ENCODE measurements at places on chromosomes 5 and 9. TPM values are rescaled to one million over a fixed set of nuclear protein-coding genes. Genes with fewer than 3 reads are reported as not detected.

The TMEM215 gene
- not detected for total RNA-seq

The ADAMTS2 gene
- total RNA-seq: 2.4 TPM

- peak; percentile 59 for DNase-seq
Measured at GRCh38 chr9:130041648-130042405, 1.2 kb downstream of the FNBP1 start.

- no peak for DNase-seq
Measured at GRCh38 chr9:9045572-9045971, 1246.0 kb upstream of the DMAC1 start.

The ROPN1L gene
- not detected for total RNA-seq

GRCh38 chr9:78613006-78613405 lies 316.1 kb downstream of the PSAT1 start:
- no peak for DNase-seq

- DNase-seq: no peak
Measured at GRCh38 chr9:6109571-6109970, 94.1 kb upstream of the RANBP6 start.

DNA sequence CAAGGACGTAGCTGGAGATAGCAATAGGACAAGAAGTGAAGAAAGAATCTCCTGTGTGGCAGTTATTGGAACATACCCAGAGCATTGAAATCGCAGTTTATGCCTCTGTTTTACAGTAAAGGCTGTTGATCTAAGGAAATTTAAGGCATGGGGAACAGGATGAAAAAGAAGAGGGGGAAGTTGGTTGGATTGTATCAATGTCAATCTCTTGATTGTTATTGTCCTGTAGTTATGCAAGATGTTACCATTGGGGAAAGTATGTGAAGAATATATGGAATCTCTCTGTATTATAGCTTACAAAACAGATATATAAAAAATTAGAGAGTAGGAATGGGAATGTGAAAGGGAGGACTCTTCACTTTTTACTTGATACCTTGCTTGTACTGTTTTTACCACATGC lies 195.6 kb upstream of the NREP start:
- DNase-seq: no peak

DNA sequence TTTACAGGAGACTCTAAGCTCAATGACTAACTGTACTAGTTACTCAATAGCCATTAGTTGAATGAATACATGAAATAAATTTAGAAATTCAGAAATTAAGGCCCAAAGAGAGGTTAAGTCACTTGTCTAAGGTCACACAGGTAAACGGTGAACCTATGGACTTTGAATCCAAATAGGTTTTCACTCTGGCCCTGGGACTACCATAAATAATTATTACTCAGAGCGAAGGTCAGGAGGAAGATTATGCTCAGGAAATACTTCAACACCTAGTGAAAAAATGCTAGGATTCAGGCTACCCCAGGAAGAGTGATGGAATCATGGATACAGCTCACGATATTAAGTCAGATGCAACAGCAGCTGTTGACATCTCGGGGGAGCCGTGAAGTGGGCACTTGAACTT lies 417.4 kb downstream of the GABRG2 start:
- no peak for DNase-seq

DNA sequence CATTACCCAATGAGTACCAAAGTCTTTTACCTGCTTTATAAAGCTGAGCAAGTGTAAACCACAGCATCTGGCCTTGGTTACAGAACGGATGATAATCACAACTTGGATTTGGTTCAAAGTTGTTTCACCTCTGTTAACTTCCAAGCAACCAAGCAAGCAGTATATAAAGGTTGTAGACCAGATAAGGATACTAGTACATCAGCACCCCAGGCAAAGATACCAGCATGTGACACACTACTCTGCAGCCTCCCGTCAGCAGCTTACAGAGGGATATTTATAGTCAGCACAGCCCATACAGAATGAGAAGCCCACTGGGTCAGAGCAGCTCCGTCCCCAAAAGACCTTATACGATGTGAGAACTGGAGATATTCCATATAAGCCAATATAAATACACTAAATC lies 193.3 kb downstream of the SMARCA2 start:
- no peak for DNase-seq

The GABRG2 gene
- total RNA-seq: not detected

- no peak for DNase-seq
Measured at GRCh38 chr9:99253134-99253533, 31.1 kb downstream of the SEC61B start.

GRCh38 chr5:15321776-15322175 lies 178.2 kb upstream of the FBXL7 start:
- DNase-seq: no peak

- DNase-seq: no peak
Measured at GRCh38 chr5:158056130-158056825, 197.3 kb upstream of the CLINT1 start.

DNA sequence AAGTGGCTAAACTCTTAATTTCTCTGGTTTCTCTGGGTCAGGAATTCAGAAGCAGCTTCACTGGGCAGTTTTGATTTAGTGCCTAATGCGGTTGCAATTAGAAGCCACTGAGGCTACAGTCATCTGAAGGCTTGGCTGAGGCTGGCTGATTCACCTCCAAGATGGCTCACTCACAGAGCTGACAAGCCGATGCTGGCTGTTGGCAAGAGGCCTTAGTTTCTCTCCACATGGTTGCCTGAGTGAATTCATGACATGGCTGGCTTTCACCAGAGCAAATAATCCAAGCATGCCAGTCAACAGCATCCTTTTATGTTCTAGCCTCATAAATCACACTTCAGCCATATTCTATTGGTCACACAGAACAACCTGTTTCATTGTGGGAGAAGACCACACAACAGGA lies 2.8 kb upstream of the CDK7 start:
- DNase-seq: no peak

The NPR3 gene
- total RNA-seq: 44.2 TPM

The AGXT2 gene
- not detected for total RNA-seq

The CYSRT1 gene
- not detected for total RNA-seq

The LCN12 gene
- 0.48 TPM for total RNA-seq

All from psoas muscle (tissue), 8 donors.